ENCODE measurements at places on chromosomes 5 and 9.

- DNase-seq, result no peak
- H3K27me3 ChIP-seq, result no peaks in the 10 kb centered on the region
- no peaks in the 10 kb centered on the region for H3K4me1 ChIP-seq
- H3K4me3 ChIP-seq, result no peak overlapping the region
Observed at GRCh38 chr9:113756476-113757192, 119.5 kb upstream of the ZNF618 start.

GRCh38 chr5:82584631-82585030 lies 306.5 kb upstream of the RPS23 start:
- no peak for DNase-seq
- H3K27ac ChIP-seq, result no peak overlapping the region
- H3K4me1 ChIP-seq, result no peaks in the 10 kb centered on the region
- H3K36me3 ChIP-seq, result no peaks in the 10 kb centered on the region

DNA sequence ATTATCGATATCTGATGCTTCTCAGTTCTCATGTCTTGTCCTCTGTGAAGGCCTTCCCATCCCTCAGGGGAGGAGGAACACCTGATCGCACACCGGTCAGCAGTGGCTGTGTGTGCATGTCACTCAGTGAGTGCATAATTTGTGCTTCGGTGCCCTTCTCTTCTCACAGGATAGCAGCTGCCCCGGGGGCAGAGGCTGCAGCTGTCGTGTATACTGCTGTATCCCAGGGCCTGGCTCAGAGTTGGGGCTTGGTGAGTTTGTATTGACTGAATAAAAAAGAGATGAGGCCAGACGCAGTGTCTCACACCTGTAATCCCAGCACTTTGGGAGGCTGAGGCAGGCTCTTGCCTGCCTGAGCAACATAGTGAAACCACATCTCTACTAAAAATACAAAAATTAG lies 49.7 kb upstream of the NCS1 start:
- peaks cover 8% of the 10 kb centered on the region for H3K4me1 ChIP-seq
- H3K36me3 ChIP-seq, result peaks cover 2% of the 10 kb centered on the region
- H3K27ac ChIP-seq, result no peak overlapping the region
- H3K4me3 ChIP-seq, result no peak overlapping the region

DNA sequence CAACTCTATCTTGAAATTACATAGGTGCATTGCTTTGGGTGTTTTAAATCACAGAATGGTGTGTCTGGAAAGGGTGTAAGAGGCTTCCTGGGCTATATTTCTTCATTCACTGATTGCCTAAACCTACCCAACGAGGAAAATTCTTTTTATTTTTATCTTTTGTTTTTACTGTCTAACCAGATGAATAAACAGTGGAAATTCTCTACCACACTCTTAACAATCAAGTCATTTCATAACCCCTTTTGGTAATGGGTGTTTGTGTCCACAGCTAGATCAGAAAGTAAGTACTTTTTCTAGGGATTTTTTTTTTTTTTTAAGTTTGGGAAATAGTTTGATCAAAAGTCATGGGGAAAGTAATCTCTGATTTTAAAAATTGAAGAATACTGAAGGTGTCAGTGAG lies 27.6 kb upstream of the C5orf47 start:
- H3K4me1 ChIP-seq, result no peaks in the 10 kb centered on the region
- H3K36me3 ChIP-seq, result no peaks in the 10 kb centered on the region
- H3K27ac ChIP-seq, result no peak overlapping the region
- H3K4me3 ChIP-seq, result no peak overlapping the region
- H3K27me3 ChIP-seq, result no peaks in the 10 kb centered on the region

DNA sequence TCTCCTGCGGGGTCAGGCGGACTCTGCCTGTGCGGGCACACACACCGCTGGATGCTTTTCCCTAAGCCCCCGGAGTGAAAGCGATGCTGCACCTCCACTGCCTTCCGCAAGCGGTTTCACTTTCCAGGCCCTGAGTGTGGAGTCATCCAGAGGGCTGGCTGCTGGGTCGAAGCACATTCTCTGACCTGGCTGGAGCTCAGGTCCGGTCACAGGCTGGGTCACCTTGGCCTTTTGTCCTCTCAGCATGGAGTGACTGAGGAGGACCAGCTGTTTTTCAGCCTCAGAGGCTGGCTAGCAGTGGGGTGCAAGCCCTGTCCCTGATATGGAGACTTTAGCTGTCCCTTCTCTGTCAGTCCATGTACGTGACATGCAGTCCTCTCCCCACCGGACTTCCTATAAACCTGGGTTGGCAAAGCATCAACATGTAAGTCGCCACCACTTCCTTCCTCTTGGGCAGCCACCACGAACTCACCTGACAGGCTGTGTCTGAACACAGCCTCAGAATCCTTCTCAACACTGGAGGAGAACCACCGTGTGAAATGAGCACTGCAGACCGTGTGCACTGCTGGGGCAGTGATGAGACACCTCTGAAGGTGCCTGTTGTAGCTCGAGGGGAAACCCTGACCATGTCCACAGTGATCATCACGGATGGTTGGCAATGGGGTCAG lies 51.3 kb downstream of the GADD45G start:
- H3K4me1 ChIP-seq, result no peaks in the 10 kb centered on the region
- no peak overlapping the region for H3K27ac ChIP-seq
- no peak overlapping the region for H3K4me3 ChIP-seq
- no peaks in the 10 kb centered on the region for H3K36me3 ChIP-seq
- DNase-seq, result no peak
- no peaks in the 10 kb centered on the region for H3K27me3 ChIP-seq

DNA sequence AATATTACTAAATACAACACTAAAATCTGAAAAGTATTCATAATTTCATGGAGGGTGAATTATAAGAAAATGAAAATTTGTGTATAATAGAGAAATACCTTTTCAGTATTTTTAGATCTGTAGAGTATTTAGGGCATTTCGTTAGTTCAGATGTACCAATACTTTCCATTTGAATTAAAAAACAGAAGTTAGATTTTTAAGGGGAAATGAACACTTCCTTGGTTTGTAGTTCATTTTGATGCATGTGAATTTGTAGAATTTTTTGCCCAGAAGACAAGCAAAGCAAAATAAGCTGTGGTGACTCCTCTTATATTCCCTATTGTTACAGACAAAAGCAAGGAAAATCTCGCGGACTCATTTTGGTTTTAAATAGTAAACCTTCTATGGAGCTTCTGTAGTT lies 209.0 kb upstream of the RPS23 start:
- no peaks in the 10 kb centered on the region for H3K4me1 ChIP-seq
- no peak overlapping the region for H3K27ac ChIP-seq
- no peaks in the 10 kb centered on the region for H3K36me3 ChIP-seq
- H3K27me3 ChIP-seq, result no peaks in the 10 kb centered on the region

DNA sequence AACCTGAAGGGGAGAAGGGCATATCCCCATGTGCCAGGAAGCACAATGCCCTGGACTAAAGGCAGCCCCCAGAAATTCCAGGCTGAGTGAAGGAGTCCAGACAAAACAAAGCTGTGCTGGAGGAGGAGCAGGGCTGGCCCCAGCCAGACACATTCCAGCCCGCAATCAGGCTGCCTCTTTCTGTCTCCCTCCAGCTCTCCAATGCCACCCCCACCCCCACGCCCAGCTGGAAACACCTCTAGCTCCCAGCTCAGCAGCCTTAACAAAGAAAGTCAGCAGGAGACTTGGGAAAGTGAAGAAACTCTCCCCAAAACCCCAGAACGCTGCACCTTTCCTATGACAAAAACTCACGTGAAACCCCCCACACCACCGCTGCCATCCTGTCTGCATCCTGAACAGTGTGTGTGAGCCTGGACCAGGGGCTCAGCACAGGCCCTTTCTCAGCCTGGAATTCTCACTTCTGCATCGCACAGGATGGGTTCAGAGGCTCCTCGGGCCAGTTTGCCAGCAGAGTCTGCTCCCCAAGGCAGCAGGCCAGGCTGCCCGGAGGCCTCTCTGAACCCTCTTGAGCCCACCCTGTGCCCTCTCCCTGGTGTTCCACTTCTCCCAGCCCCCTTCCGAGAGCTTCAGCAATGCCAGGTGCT lies 96.2 kb upstream of the ICE1 start:
- H3K27ac ChIP-seq, result no peak overlapping the region
- DNase-seq, result no peak
- H3K27me3 ChIP-seq, result no peaks in the 10 kb centered on the region
- H3K4me1 ChIP-seq, result peaks cover 7% of the 10 kb centered on the region
- H3K36me3 ChIP-seq, result no peaks in the 10 kb centered on the region

GRCh38 chr5:76808141-76808691 lies 10.6 kb upstream of the F2RL1 start:
- no peak overlapping the region for H3K4me3 ChIP-seq
- no peak overlapping the region for H3K27ac ChIP-seq
- H3K27me3 ChIP-seq, result no peaks in the 10 kb centered on the region
- H3K4me1 ChIP-seq, result no peaks in the 10 kb centered on the region

GRCh38 chr5:174191076-174191475 lies 145.6 kb downstream of the NSG2 start:
- no peaks in the 10 kb centered on the region for H3K4me1 ChIP-seq
- no peak for DNase-seq
- H3K27ac ChIP-seq, result no peak overlapping the region
- no peaks in the 10 kb centered on the region for H3K36me3 ChIP-seq

DNA sequence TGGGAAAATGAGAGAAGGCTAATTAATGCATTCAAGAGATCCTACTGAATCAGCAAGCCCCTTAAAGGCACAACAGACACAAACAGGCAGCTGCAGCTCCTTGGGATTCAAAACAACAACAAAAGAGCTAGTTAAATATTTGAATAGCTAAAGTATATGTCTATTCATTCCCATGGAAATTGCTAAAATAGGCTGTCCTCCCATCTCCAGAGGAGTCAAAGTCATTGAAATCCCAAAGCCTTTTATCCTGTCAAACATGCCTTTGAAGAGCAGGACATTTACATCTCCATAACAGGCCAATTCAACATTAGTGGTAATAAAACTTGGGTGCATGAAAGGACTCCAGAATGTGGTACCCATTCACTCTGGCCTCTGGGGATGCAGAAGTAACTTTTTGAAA lies 177.4 kb downstream of the NTRK2 start:
- H3K27ac ChIP-seq, result no peak overlapping the region
- DNase-seq, result no peak
- no peaks in the 10 kb centered on the region for H3K36me3 ChIP-seq
- H3K27me3 ChIP-seq, result no peaks in the 10 kb centered on the region
- no peak overlapping the region for H3K4me3 ChIP-seq
- no peaks in the 10 kb centered on the region for H3K4me1 ChIP-seq

- H3K27ac ChIP-seq, result no peak overlapping the region
- no peaks in the 10 kb centered on the region for H3K36me3 ChIP-seq
- no peak for DNase-seq
- H3K4me1 ChIP-seq, result peaks cover 7% of the 10 kb centered on the region
- H3K27me3 ChIP-seq, result no peaks in the 10 kb centered on the region
Observed at GRCh38 chr9:2726650-2727340, 9.5 kb downstream of the KCNV2 start.

GRCh38 chr9:31005086-31005665 lies 1379.3 kb upstream of the ACO1 start:
- H3K36me3 ChIP-seq, result no peaks in the 10 kb centered on the region
- no peak for DNase-seq
- no peaks in the 10 kb centered on the region for H3K27me3 ChIP-seq
- no peak overlapping the region for H3K4me3 ChIP-seq
- no peaks in the 10 kb centered on the region for H3K4me1 ChIP-seq
- H3K27ac ChIP-seq, result no peak overlapping the region

DNA sequence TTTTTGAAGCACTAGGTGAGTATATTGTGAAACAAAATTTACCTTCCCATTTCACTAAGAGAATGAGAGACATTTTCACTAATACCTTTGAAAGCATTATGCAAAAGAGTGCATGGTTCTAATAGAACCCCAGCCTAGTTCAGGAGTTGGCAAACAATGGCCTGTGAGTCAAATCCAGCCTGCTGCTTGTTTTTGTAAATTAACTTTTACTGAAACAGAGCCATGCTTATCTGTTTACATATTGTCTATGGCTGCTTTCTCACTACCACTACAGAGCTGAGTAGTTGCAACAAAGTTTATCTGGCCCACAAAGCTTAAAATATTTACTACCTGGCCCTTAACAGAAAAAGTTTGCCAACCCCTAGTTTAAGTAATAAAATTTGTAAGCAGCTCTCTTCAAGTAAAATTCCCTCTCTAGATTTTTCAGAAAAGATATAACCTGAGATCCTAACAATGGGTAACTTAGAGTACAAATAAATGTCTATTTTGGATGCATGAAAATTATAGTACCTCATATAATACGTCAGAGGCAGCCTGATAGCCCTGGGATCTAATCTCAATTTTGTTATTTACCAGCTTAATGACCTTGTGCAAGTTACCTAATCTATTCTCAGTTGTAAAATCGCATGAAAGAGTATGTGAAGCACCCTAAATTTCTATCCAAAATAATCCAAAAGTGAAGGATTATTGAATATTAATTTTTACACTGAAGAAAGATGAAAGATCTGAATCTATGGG lies 50.7 kb upstream of the ARL15 start:
- DNase-seq, result no peak
- no peaks in the 10 kb centered on the region for H3K27me3 ChIP-seq
- H3K36me3 ChIP-seq, result no peaks in the 10 kb centered on the region
- H3K4me3 ChIP-seq, result no peak overlapping the region
- no peaks in the 10 kb centered on the region for H3K4me1 ChIP-seq

DNA sequence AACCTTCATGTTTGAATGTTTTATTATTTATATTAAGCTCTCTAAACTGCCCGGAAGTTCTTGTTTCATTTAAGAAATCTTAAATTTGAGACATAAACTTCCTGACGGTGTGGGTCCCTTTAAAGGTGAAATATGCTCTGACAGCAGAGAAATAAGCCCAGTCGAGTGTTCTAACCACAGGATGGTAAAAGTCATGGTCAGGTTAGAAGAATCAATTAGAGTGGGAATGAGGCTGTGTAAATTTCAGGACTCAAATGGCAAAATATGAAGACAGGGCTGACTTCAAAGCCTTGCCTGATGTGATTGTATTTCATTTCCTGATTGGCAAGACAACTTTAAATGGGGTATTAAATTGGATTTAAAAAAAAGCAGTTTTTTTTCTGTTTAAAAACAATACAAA lies 432.9 kb upstream of the BRINP1 start:
- H3K4me3 ChIP-seq, result no peak overlapping the region
- H3K4me1 ChIP-seq, result no peaks in the 10 kb centered on the region
- H3K27me3 ChIP-seq, result no peaks in the 10 kb centered on the region
- DNase-seq, result no peak
- no peak overlapping the region for H3K27ac ChIP-seq
- no peaks in the 10 kb centered on the region for H3K36me3 ChIP-seq

DNA sequence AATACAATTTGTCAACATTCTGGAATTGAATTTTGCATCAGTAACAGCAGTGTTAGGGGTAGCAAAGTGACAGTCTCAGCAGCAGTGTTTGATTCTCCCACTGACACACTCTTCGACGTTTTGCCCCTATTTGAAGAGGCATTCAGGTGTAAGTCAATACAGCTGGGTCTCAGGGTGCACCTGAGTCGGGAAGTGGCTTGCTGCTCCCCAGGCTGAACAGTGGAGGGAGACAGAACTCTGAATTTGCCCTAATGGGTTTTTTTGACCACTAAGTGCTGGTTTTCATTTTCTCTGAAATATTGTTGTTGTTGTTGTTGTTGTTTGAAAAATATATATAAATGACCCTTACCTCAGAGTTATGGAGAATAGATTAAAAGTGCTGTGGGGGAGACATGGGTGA lies 223.2 kb downstream of the TLR4 start:
- no peak overlapping the region for H3K27ac ChIP-seq
- DNase-seq, result no peak
- H3K27me3 ChIP-seq, result no peaks in the 10 kb centered on the region
- no peaks in the 10 kb centered on the region for H3K36me3 ChIP-seq
